ENCODE measurements at places on chromosomes 1 and 21. TPM values are rescaled to one million over a fixed set of nuclear protein-coding genes. Genes with fewer than 3 reads are reported as not detected.

Gene SPRR3
- total RNA-seq: not detected

Gene SPTA1
- total RNA-seq: not detected

Gene UBL4B
- not detected for total RNA-seq

Gene CDKN2C
- total RNA-seq: 19.2 TPM

GRCh38 chr1:221887758-221888157 lies 145.9 kb upstream of the DUSP10 start:
- H3K36me3 ChIP-seq: no peaks in the 10 kb centered on the region
- peaks cover 37% of the 10 kb centered on the region for H3K4me1 ChIP-seq
- H3K4me3 ChIP-seq: no peak overlapping the region
- H3K27me3 ChIP-seq: no peaks in the 10 kb centered on the region
- no peak for DNase-seq

DNA sequence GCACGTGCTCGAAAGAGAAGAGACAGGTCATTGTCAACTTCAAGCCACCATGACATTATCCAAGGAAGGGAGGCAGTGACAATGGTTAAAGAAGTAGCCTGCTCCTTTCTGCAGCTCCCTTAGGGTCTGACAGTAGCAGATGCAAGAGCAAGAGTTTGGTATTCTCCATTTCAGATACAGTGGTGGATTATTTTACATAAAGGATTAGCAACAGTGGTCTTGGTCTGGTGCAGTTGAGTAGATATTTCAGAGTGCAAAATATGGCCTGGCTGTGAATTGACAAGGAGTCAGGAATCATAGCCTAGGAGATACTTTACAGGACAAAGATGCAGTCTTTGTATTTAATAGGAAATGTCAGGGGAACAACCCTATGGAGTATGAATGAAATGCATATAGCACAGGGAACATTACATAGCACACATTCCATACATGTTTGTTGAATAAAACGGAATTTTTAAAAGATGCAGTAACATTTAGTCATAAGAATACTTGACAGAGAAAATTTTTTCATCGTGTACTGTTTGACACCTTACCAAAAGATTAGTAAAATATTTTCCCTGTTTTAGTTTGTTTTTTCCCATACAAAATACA lies 41.8 kb downstream of the CHRM3 start:
- no peaks in the 10 kb centered on the region for H3K27me3 ChIP-seq
- no peaks in the 10 kb centered on the region for H3K36me3 ChIP-seq
- DNase-seq: no peak

DNA sequence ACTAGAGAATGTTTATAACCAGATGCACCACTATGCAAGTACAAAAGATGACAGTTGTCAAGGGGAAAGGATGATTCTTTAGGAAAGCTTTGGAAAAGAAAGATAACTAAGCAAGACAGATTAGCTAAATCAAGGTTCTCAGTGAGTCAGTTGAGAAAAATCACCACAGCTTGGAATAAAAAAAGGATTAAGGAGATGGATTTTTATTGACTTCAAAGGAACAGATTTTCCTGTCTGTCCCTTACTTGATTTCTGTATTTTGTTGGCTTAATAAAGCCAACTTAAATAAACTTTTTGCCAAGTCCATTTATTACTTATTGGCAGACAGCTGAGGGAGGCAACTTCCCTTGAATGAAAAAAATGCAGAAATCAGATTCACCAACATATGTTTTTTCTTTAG lies 93.9 kb downstream of the NR5A2 start:
- no peaks in the 10 kb centered on the region for H3K27me3 ChIP-seq
- DNase-seq: no peak
- no peaks in the 10 kb centered on the region for H3K4me1 ChIP-seq
- H3K4me3 ChIP-seq: no peak overlapping the region
- H3K27ac ChIP-seq: no peak overlapping the region

GRCh38 chr1:202871367-202871766 lies 17.6 kb downstream of the RABIF start:
- no peaks in the 10 kb centered on the region for H3K36me3 ChIP-seq
- H3K4me3 ChIP-seq: no peak overlapping the region
- H3K27ac ChIP-seq: no peak overlapping the region
- H3K4me1 ChIP-seq: no peaks in the 10 kb centered on the region

- no peaks in the 10 kb centered on the region for H3K27me3 ChIP-seq
- H3K36me3 ChIP-seq: no peaks in the 10 kb centered on the region
- peak overlapping the region; percentile 85 for H3K27ac ChIP-seq
- H3K4me3 ChIP-seq: peak overlapping the region; percentile 74
Measured at GRCh38 chr1:211382182-211382713, 55.6 kb downstream of the TRAF5 start.

GRCh38 chr1:174414203-174414602 lies 33.6 kb upstream of the GPR52 start:
- no peak overlapping the region for H3K27ac ChIP-seq
- peak; percentile 16 for DNase-seq
- H3K27me3 ChIP-seq: no peaks in the 10 kb centered on the region
- peak overlapping the region; percentile 58 for H3K4me3 ChIP-seq

- no peak overlapping the region for H3K27ac ChIP-seq
- DNase-seq: no peak
- no peaks in the 10 kb centered on the region for H3K27me3 ChIP-seq
- H3K4me3 ChIP-seq: no peak overlapping the region
Measured at GRCh38 chr1:8753736-8754135, 63.7 kb downstream of the RERE start.

DNA sequence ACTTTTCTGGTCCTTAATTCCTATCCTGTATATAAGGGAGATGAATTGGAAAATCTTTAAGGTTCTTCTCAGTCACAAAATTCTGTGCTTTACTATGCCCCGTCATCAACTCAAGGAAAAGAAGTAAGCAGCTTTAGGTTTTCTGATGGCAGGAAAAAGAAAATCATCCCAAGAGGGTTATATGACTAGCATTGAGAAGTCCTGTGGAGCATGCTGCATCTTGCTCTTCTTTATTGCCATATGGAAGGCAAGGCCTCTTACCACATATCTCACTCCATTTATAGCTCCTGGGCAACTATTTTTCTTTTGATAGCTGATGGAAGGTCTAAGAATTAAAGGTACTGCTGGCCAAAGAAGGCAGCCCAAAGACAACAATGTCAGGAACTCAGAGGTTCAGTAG lies 552.5 kb downstream of the DPYD start:
- no peak overlapping the region for H3K27ac ChIP-seq
- no peak for DNase-seq
- peaks cover 12% of the 10 kb centered on the region for H3K4me1 ChIP-seq
- no peaks in the 10 kb centered on the region for H3K36me3 ChIP-seq
- no peaks in the 10 kb centered on the region for H3K27me3 ChIP-seq
